ENCODE measurements at places on chromosomes 16 and 17.

- no peak for DNase-seq
Measured at GRCh38 chr17:1762901-1763898, 1.3 kb downstream of the SERPINF1 start.

DNA sequence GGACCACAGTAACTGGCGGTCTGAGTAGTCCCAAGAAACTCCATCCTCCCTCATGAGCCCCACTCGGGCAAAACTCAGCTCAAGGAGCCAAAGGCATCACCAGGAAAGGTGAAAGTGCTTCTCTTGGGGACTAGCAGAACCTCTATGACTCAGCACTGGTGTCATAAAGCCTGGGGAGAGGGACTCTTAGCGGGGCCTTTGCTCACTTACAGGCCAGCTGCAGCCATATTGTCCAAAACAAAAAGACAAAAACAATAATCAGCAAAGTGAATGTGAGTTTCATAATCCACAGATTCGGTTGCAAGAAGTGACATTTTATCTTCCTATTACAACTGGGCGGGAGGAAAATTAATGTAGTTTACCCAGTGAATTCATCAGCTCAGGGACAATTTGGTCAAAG is at the start of gene TEKT5:
Gene TEKT5, minus strand, starts transcription at position 101 of the 400 bp plus-strand sequence. Its CDS starts 57 bp downstream, at position 44.
- no peak for DNase-seq

- no peak for DNase-seq
Measured at GRCh38 chr17:2892305-2892971, 96.2 kb downstream of the RAP1GAP2 start.

- DNase-seq: no peak
Measured at GRCh38 chr16:7113395-7113794, 219.2 kb upstream of the RBFOX1 start.

DNA sequence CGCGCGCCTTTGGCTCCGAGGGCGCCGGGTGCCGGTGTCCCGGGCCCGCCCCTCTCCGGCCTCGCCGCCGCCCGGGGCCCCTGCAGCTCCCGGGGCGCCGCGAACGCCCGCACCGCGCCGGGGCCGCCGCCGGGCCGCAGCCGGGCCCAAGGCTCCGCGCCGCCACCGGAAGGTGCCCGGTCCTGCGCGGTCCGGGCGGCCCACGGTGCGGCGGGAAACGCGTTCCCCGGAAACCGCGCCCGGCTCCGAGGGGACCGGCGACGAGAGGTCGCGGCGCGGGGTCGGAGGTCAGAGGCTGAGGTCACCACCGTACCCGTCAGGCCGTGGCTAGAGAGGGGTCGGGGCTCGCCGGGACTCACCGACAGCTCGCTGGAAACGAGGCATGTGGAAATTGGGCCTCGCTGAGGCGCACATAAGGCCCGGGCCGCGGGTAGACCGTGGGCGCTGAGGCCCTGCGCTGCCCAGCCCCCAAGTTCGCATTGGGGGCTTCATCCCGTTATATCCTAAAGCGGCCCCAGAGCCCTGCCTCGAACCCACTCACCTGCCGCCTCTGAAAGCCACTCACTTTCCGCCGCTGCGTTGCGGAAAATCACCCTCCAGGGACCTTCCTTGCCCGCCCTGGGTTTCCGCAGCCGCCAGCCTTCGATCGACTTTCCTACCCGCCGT is at the start of gene DUS1L:
Gene DUS1L, minus strand, starts transcription at position 167 of the 666 bp plus-strand sequence. CDS start 745 bp downstream, outside the sequence.
- peak; percentile 79 for DNase-seq
